Germinal center (tissue), 1 donor: ENCODE measurements at places on chromosomes 16 and 17.

DNA sequence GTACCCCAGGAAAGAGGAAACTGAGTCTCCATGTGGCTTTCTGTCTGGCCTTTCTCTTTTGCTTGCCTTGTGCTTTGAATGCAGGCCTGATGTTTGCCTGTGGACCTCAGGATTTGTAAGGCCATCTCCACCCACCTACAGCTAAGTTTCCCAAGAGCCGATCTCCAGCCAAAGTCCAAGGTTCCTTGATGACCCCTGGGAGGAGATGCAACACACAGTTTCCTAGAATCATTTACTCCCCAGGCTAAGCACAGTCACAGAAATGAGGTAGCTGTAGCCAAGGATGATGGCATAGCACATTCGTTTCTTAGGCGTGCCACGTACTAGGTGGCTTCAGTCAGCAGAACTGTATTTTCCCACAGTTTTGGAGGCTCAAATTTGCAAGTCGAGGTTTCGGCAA is 595.4 kb downstream of the MAF start:
- DNase-seq = no peak

DNA sequence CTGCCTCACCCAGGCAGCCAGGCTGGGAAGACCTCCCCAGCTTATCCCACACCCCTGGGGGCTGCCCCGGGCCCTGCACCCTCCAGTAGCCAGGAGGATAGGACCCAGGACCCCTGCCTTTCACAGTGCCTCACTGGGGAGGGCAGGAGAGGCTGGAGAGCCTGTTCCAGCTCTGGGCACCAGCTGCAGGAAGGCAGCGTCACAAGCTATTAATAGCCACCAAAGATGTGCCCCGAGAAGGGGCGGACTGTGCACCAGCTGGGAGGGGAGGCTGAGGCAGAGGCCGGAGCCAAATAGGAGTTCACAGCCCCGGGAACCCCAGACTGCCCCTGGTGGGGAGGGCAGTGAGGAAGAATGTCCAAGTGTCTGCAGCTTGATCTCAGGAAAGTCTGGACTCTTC is 8.8 kb downstream of the SBK1 start:
- no peak for DNase-seq

GRCh38 chr17:7207120-7208001 is 12.3 kb downstream of the DLG4 start:
- DNase-seq = no peak

- DNase-seq = no peak
Measured at GRCh38 chr17:62219221-62219899, 154.3 kb upstream of the MED13 start.

DNA sequence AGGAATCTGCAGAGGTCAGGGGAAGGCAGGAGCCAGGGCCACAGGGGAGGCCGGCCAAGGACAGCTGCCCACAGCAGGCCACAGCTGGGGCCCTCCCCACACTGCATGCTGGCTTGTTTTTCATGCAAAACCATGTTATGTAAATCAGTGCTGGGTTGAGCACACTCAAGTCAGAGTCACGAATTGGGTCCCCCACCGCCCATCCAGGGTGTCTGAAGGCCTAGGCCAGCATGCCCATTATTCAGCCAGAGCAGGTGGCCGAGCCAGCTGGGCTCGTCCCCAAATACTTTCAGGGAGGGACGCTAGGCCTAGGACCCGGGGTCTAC is 51.2 kb upstream of the TOB1 start:
- peak; percentile 74 for DNase-seq

DNA sequence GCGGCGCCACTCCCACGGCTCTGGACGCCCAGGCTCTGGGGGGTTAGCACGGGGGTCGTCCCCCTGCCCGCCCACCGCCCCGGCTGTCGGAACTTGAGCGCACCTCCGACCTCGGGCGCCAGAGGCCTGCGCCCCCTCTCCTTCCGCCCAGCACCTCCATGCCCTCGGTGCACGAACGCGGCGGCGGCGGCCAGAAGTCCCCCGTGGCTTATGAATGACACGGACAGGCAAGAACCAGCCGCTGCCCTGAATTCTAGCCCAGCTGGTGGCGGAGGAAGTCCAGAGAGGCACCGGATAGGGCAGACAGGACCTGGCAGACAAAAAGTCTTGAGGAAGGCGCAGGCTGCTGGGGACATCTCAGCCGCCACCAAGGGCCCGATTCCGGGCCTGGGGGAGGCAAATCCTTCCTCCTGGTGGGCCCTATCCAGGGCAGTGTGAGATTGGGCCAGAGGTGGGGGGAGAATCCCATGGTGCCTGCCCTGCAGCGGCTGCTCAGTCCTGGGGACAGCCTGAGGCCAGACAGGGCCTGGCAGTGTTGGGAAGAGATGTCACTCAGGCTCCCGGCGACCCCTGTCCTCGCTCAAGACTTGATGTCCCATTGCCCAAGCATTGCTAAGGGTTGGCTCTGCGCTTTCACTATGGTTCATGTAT is 897 bp upstream of the CYGB start:
- no peak for DNase-seq

DNA sequence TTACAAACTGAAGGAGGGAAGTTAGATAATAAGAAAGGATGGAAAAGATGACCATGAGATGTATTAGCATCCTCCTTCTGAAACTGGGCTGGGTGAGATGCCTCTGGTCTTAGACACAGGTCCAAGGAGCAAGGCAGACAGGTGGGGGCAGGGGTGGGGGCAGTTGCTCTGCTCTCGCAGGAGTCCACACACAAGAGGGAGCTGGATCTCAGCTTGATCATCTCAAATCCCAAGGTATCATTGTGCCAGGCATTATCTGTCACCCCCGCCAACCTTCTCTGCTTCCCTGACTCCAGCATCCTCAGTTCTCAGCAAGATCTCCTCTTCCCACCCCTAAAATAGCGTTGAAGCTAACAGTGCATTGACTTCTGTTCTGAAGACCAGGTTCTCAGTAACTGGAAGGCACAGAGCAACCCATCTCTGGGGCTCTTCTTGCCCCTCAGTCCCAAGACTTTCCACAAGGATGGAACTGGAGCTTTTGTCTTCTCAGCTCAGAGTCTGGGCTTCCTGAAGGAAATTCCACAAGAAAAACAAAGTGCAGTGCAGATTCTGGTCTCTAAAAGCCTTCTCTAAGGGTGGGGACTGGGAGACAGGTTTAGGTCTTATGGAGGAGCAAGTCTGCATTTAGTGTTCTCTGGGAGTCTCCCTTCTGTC is 1.6 kb downstream of the FLOT2 start:
- DNase-seq = no peak

DNA sequence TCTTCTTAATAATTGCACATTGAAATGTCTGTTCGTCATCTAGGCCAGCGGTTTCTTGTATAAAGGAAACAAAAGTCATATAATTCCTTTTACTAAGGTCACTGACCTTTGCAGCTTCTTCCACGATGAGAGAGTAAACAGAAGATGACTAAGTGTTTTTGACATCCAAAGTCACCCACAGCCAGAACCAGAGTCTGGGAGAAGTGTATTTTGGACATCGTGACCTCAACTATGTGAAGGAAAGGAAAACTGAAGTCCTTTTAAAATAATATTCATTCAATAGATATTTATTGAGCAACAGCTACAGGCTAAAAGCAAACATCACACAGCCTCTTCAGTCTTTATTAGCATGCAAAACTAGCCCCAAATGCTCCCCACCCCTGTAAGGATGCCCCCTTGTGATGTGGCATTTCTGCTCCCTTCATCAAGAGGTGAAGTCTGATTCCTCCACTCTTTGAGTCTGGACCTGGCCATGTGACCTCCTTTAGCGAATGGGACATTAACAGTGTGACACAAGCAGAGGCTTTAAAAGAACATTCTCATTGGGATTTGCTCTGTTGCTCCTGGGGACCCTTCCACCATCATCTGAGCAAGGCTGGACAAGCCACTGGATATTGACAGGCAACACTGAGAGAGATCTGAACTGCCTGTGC is 8.1 kb upstream of the PMP22 start:
- DNase-seq = no peak

- DNase-seq = peak; percentile 97
Measured at GRCh38 chr17:2401426-2402221, 764 bp upstream of the MNT start.

DNA sequence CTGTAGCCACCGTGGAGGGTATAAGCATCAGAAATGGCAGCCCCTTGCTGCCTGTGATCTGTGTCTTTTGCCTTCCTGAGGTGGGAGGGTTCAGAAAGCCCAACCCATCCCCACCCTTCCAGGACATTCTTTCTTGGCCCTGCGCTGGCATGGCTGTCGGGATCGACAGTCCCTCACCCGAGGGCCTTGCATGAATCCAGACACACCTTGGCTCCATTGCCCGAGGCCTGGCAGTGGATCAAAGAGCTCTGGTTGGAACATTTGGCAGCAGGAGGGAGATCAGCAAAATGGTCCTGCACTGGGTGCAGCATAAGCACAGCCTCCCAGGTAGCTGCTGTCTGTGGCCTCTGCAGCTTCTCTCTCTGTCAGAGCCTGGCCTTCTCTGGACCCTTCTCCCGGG is 246.6 kb upstream of the MAF start:
- DNase-seq = no peak

DNA sequence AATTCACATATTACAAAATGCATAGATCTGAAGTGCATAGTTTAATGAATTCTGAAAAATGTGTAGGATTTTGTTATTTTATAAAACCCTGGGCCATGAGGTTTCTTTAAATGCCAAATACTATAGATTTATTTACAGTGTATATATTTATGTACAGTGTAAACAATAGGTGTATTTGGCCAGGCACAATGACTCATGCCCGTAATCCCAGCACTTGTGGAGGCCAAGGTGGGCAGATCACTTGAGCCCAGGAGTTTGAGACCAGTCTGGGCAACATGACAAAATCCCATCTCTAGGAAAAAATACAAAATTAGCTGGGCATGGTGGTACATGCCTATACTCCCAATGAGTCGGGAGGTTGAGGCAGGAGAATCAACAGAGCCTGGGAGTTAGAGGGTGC is 249.4 kb downstream of the PRKCA start:
- no peak for DNase-seq

DNA sequence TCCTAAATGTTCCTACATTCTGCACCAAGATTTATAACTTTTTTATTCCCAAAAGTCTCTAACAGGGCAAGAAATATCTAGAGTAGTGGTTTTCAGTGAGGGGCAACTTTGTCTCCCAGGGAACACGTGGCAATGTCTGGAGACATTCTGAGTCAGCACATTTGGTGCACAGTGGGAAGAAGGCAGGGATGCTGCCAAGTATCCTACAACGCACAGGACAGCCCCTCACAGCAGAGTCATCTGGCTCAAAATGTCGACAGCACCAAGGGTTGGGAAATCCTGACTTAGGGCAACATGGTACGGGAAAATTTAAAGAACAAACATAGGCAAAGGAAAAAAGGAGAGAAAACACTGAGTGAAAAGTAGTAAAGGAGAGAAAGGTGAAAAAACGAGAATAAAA is 61.8 kb downstream of the SMG6 start:
- no peak for DNase-seq

GRCh38 chr16:21097151-21097550 is 53.5 kb downstream of the DNAH3 start:
- no peak for DNase-seq

- no peak for DNase-seq
Measured at GRCh38 chr16:81716478-81717225, 62.4 kb upstream of the PLCG2 start.

- DNase-seq = no peak
Measured at GRCh38 chr16:85983064-85983463, 84.1 kb downstream of the IRF8 start.

DNA sequence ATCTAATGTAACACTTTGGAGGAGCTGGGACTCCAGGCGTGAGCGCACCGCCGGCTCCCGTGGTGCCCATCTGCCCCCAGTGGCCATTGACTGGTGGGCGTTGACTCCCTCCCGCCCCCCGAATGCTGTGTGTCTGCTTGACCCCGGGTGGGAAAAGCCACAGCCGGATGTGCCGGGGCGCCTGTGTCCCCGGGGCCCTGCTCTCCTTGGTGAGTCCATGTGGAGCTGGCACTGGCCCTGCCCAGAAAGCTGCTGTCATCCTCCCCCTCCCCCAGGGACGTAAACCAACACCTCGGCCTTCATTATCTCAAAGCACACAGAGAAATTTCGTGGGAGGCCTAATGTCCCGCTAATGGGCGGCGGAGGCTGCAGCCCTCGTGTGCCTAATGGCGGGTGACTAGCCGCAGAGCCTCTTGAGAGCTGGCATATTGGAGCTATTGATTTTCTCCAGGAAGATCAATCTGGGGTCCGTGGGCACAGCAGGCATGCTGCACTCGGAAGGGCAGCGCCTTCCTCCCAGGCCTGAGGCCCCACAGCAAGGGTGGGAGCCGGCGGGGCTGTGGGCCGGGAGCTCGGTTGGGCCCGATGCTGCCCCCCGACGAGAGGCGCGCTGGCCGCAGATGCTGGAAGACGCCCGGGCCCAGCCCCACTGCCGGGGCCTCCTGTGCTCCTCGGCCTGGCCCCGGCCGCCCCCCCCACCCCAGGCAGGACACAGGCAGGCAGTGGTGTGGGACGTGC is 4.0 kb upstream of the PERCC1 start:
- DNase-seq = no peak

DNA sequence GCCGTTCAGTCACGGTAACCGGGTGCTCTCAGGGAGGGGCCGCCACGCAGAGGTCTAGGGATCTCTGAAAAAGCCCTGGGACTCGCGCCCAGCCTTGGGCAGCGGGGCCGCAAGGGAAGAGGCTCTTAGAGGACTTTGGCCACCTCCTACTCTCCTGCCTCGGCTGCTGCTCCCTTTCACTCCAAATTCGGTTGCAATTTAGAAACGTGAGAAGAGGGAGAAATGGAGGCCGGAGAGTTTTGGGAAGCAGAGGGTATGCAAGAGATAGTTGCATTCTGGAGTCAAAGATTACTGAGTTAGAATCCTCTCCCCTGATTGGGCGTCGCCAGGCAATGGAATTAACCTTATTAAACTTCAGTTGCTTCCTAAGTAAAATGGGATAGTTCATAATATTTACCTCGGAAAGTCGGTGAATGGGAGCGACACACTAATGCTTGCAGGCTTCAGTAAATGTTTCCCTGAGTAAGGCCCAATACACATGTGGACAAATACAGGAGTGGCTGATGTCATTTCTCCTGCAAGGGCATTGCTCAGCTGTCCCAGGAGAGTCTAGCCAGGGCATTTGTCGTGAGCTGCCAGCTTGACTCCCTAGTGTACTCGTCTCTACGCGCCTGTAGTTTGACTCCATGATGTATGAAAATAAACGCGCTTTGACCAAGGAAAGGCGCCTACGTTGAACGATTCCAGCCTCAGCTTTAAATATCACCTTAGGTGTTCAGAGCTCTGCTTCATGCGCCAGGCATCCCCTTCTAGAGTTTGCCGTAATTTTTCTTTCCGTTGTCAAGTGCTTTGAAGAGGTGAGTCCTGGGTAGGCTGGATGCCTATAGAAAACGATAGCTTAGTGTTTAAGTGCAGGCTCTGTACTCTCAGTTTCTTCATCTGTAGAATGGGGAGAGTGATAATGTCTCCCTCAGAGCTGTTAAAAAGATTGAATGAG is 667 bp downstream of the OGFOD1 start:
- peak; percentile 75 for DNase-seq

GRCh38 chr17:8776248-8776647 is 17.9 kb upstream of the SPDYE4 start:
- no peak for DNase-seq

DNA sequence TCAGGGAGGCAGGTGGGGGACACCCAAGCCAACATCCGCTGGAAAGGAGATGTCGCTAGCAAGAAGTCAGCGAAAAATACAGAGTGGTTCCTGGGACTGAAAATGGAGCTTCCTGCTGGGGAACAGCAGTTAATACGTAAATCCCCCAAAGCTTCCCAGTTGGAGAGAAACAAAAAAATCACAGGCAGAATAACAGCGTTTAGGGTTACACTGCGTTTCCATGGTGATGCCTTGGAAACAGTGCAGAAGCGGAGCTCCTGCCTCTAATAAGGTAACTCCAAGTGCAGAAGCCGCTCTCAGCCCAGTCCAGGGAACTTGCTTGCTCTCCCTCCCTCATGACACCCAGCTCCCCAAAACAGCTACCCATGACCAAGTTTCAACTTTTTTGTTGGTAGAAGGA is 73.4 kb downstream of the PLD6 start:
- DNase-seq = no peak
